ENCODE measurements at places on chromosomes 5 and 9. TPM values are rescaled to one million over a fixed set of nuclear protein-coding genes. Genes with fewer than 3 reads are reported as not detected.

The AFAP1L1 gene
- polyA plus RNA-seq, result 0.83 TPM

The PRRX2 gene
- not detected for polyA plus RNA-seq

The ANKRD18B gene
- polyA plus RNA-seq, result not detected

The LAMC3 gene
- polyA plus RNA-seq, result not detected

The PPIC gene
- not detected for polyA plus RNA-seq

The BTNL3 gene
- not detected for polyA plus RNA-seq

The FOXD4 gene
- polyA plus RNA-seq, result not detected

GRCh38 chr9:92278110-92278509 lies 15.4 kb downstream of the IARS1 start:
- peaks cover 29% of the 10 kb centered on the region for H3K4me1 ChIP-seq
- H3K27ac ChIP-seq, result no peak overlapping the region
- peaks cover 46% of the 10 kb centered on the region for H3K36me3 ChIP-seq

GRCh38 chr5:173670791-173671120 lies 54.3 kb upstream of the BOD1 start:
- no peaks in the 10 kb centered on the region for H3K36me3 ChIP-seq
- DNase-seq, result no peak
- H3K27ac ChIP-seq, result no peak overlapping the region
- peaks cover 16% of the 10 kb centered on the region for H3K27me3 ChIP-seq
- no peaks in the 10 kb centered on the region for H3K4me1 ChIP-seq

- H3K4me3 ChIP-seq, result no peak overlapping the region
- H3K27ac ChIP-seq, result peak overlapping the region; percentile 53
These were observed 50.3 kb downstream of the TLE4 start for GRCh38 chr9:79621916-79622575.

DNA sequence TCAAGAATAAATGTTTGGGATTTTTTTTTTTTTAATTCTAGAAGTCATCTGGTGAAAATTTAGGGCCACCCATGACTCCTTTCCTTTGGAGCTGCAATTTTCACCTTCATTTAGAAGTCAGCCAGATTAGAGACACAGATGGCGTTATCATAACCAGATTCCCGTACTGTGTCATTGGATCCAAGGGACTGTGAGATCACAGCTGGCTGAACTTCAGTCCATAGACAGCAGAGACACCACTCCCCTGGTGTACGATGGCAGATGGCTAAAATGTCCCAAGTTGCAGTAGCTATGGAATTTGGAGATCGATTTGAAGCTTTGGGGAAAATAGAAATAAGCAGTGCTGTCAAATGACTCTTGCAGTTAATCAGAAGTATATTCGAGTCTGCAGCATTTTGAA lies 216.3 kb downstream of the RFK start:
- DNase-seq, result no peak
- peaks cover 24% of the 10 kb centered on the region for H3K4me1 ChIP-seq
- peaks cover 7% of the 10 kb centered on the region for H3K36me3 ChIP-seq
- no peak overlapping the region for H3K27ac ChIP-seq

GRCh38 chr9:89493671-89494070 lies 4.2 kb downstream of the SEMA4D start:
- peaks cover 93% of the 10 kb centered on the region for H3K4me1 ChIP-seq
- H3K4me3 ChIP-seq, result peak overlapping the region; percentile 97
- no peaks in the 10 kb centered on the region for H3K36me3 ChIP-seq
- no peaks in the 10 kb centered on the region for H3K27me3 ChIP-seq

- no peak for DNase-seq
- peaks cover 2% of the 10 kb centered on the region for H3K27me3 ChIP-seq
- peak overlapping the region; percentile 71 for H3K4me3 ChIP-seq
- H3K27ac ChIP-seq, result peak overlapping the region; percentile 70
- peaks cover 100% of the 10 kb centered on the region for H3K4me1 ChIP-seq
These were observed 15.2 kb downstream of the FNBP1 start for GRCh38 chr9:130027533-130028365.

- no peak for DNase-seq
- H3K27ac ChIP-seq, result no peak overlapping the region
- peaks cover 3% of the 10 kb centered on the region for H3K27me3 ChIP-seq
- no peaks in the 10 kb centered on the region for H3K36me3 ChIP-seq
These were observed 45.8 kb downstream of the TMEM167A start for GRCh38 chr5:83031381-83031780.

GRCh38 chr5:68554571-68555279 lies 339.2 kb downstream of the PIK3R1 start:
- no peaks in the 10 kb centered on the region for H3K36me3 ChIP-seq
- no peak overlapping the region for H3K4me3 ChIP-seq
- H3K27ac ChIP-seq, result no peak overlapping the region

DNA sequence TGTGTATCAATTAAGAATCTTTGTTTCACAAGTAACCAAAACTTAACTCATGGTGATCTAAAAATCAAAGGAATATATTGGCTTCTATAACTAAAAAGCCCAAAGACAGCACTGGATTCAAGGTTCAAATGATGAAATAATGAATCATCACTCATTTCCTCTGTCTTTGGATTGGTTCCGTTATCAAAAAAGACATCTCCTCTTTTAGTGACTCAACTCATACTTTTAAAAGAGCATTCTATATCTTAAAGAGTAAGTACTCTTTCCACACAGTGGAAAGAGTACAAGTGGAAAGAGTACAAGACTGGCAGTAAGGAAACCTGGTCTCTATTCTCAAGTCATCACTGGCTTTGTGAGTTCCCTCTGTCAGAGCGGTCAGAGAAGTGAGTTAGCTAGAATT lies 141.4 kb upstream of the NMUR2 start:
- no peak overlapping the region for H3K4me3 ChIP-seq
- H3K4me1 ChIP-seq, result no peaks in the 10 kb centered on the region
- no peaks in the 10 kb centered on the region for H3K36me3 ChIP-seq

GRCh38 chr5:143002459-143003327 lies 232.5 kb downstream of the ARHGAP26 start:
- peak overlapping the region; percentile 94 for H3K27ac ChIP-seq
- DNase-seq, result peak; percentile 86
- peaks cover 98% of the 10 kb centered on the region for H3K4me1 ChIP-seq
- H3K27me3 ChIP-seq, result peaks cover 20% of the 10 kb centered on the region
- H3K4me3 ChIP-seq, result peak overlapping the region; percentile 75

DNA sequence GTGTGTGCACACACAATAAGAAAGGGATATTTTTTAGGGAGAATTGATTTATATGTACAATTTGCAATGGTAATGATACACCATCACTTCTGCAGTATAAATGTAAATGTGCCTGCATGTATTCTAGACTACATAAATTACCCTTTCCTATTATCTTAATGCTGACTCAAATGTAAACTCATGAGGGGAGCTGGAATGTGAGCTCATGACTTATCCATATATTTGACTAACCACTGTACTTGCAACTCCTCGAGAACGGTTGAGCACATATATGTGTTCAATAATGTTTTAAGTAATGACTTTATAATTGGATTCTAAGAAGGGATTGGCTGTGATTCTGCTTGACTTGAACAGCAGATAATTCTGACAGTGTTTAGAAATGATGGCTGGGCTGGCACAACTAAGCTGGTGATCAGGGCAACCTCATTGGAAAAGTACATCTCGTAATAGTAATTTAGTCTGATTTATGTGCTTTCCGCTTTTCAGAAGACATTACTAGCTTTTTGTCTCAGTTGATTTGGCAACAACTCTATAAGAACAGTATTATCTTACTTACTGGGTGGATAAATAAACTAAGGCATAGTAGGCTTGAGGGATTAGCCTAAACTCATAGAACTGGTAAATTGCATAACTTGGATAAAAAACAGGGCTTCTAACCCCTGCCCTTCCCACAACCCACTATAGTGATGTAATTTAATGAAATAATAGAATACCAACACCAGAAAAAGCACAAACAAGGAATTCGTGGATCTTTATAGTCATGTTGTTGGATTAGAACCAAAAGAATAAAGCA lies 130.2 kb upstream of the SPEF2 start:
- H3K27me3 ChIP-seq, result no peaks in the 10 kb centered on the region
- H3K27ac ChIP-seq, result no peak overlapping the region
- H3K4me3 ChIP-seq, result no peak overlapping the region
- no peaks in the 10 kb centered on the region for H3K4me1 ChIP-seq
- no peak for DNase-seq
- no peaks in the 10 kb centered on the region for H3K36me3 ChIP-seq

DNA sequence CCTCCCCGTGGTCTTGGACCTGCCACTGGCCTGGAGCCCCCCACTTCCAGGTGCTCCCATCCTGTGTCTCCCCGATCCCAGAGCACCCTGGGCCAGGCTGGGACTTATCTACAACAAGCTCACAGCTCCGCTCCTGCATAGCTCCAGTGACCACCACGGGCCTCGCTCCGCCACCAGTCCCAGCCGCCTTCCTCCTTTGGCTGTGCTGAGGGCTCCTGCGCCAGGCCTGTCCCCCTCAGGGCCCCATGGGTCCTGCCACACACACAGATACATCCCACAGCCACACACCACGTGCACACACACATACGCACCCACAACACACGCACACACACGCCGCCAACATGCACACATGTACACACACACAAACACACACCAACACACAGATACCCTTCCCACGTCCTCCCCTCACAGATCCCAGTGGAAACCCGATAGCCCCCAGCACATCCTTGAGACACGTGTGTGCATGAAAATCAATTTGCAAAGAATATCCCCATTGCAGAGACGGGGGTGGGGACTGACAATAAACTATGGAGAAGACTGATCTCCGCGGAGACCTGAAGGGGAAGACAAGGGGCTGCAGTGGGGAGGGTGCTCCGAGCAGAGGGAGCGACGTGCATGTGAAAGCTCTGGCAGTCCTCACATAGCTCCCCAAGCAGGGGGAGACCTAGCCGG lies 18.5 kb upstream of the LAMC3 start:
- peaks cover 4% of the 10 kb centered on the region for H3K27me3 ChIP-seq
- H3K36me3 ChIP-seq, result no peaks in the 10 kb centered on the region
- H3K4me3 ChIP-seq, result no peak overlapping the region
- no peak overlapping the region for H3K27ac ChIP-seq
- no peaks in the 10 kb centered on the region for H3K4me1 ChIP-seq

- DNase-seq, result no peak
- H3K4me3 ChIP-seq, result no peak overlapping the region
- H3K4me1 ChIP-seq, result no peaks in the 10 kb centered on the region
- H3K36me3 ChIP-seq, result peaks cover 4% of the 10 kb centered on the region
- no peak overlapping the region for H3K27ac ChIP-seq
These were observed 13.8 kb upstream of the ZNF300 start for GRCh38 chr5:150918613-150919012.

DNA sequence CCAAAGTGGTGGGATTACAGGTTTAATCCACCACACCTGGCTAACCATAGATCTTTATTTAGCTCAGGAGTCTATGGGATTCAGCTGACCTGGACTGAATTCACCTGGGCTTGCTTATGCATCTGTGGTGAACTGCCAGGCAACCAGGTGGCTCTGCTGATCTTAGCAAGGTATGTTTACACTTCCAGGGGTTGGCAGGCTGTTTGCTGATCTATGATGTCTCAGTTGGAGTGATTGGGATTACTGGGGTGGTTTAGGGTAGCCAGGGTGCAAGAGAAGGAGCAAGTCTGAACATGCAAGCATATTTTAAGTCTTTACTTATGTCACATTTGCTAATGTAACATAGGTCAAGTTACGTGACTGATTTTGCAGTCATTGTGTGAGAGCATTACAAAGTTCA lies 63.6 kb upstream of the JAK2 start:
- peaks cover 2% of the 10 kb centered on the region for H3K27me3 ChIP-seq
- peak overlapping the region; percentile 1 for H3K27ac ChIP-seq
- no peak for DNase-seq
- peaks cover 2% of the 10 kb centered on the region for H3K4me1 ChIP-seq
- H3K4me3 ChIP-seq, result no peak overlapping the region

DNA sequence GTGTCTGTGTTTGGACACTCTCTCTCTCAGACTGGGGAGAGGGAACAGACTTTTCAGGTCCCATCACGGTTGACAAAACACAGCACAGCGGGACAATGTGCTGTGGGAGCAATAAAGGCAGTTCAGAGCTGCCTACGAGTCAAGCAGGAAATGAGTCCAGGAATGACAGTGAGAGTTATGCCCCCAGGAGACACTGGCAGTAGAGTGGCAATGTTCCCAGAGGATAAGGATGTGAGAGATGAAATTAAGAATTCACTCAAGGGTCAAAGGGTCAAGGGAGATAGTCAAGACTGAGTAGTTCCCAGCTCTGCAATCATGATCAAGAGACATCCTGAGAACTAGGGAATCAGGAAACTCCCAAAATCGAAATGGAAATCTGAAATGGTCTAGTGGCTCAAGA lies 156.1 kb downstream of the LURAP1L start:
- H3K27me3 ChIP-seq, result no peaks in the 10 kb centered on the region
- H3K27ac ChIP-seq, result no peak overlapping the region
- no peak for DNase-seq
- no peaks in the 10 kb centered on the region for H3K4me1 ChIP-seq
- H3K36me3 ChIP-seq, result no peaks in the 10 kb centered on the region

GRCh38 chr5:14035859-14036503 lies 91.5 kb upstream of the DNAH5 start:
- H3K4me1 ChIP-seq, result peaks cover 9% of the 10 kb centered on the region
- DNase-seq, result no peak
- H3K4me3 ChIP-seq, result peak overlapping the region; percentile 3
- H3K36me3 ChIP-seq, result no peaks in the 10 kb centered on the region
- no peaks in the 10 kb centered on the region for H3K27me3 ChIP-seq

DNA sequence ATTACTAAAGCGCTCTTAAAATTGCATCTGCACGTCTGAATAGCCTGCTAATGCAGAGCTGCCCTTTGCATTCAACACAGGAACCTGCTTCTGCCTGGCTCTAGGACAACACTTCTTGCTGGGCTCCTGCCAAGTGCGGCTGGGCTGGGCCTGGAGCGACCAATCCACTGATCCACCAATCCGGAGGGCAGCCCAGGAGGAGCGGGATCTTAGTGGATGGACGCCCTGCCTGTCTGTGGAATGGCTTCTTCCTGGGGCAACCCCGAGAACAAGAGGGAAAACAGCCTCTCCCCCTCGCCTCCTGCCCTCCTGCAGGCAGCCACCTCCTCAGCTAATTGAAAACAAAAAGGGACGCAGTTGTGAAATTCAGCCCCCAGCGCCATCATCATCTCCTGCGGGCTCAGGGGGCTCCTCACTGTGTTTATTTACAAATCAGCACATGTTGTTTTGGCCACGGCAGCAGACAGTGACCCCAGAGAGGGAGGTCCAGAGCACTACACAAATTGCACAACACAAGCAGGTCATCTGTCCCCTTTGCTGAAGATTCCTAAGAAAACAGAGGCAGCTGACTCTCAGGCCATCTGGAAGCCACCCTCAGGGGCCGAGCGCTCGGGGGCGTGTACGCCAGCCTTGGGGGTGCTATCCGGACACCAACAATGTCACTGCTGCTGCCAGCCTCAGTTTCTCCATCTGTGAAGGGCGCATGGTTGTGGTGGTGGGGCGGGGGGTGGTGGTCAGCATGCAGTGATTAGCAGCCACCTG lies 57.3 kb downstream of the GADD45G start:
- H3K27ac ChIP-seq, result no peak overlapping the region
- DNase-seq, result no peak
- H3K27me3 ChIP-seq, result peaks cover 9% of the 10 kb centered on the region
- no peak overlapping the region for H3K4me3 ChIP-seq
- no peaks in the 10 kb centered on the region for H3K36me3 ChIP-seq
- no peaks in the 10 kb centered on the region for H3K4me1 ChIP-seq

All from immature natural killer cell (primary cell).